ENCODE measurements at places on chromosomes 7 and 10. TPM values are rescaled to one million over a fixed set of nuclear protein-coding genes. Genes with fewer than 3 reads are reported as not detected.
A peak's percentile ranks its signal among the peaks of the same experiment; 100 is the strongest.

Gene PARP12
- 137 TPM for total RNA-seq

DNA sequence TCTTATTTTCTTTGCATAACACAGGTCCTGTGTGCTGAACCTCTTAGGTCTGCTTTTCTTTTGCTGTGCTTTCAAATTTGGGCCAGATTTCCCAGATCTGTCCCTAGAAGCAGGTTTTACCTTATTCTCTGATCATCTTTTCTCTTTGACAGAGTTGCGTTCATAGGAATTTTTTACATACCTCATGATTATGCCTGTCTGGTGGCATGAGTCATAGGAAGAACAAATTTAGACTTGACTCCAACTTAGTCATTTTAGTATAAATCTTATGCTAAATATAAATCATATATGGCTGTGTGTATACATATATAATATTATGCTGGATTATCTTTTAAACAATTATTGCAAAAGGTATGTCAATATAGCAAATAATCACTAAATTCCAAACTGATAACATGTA, 1038.9 kb downstream of the GRM8 start:
- no peak for DNase-seq

DNA sequence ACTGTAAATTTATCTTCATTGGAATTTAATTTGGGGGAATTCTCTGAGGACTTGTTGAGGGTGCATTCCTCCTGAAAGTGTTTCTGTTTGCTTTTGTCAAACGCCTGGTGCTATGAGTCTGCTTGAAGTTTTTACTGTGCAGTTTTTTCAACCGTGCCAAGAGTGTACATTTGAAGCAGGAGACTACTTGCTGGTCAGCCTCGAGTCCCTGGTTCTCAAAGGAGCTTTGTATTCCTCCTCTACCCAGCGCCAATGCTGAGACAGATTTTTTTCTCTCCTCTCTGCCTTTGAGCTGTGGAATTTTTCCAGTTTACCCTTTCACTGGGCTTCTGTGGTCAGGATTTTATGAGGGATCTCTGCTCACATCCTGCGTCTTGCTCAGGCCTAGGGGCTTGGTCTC, 62.1 kb downstream of the NPY start:
- DNase-seq = peak; percentile 86

Gene PGAM2
- total RNA-seq = 1.2 TPM

- no peak for DNase-seq
Measured at GRCh38 chr10:16909271-16909767, 92.1 kb upstream of the RSU1 start.

Gene LRRC4
- not detected for total RNA-seq

Gene CC2D2B
- total RNA-seq = not detected

Gene MAT1A
- total RNA-seq = not detected

DNA sequence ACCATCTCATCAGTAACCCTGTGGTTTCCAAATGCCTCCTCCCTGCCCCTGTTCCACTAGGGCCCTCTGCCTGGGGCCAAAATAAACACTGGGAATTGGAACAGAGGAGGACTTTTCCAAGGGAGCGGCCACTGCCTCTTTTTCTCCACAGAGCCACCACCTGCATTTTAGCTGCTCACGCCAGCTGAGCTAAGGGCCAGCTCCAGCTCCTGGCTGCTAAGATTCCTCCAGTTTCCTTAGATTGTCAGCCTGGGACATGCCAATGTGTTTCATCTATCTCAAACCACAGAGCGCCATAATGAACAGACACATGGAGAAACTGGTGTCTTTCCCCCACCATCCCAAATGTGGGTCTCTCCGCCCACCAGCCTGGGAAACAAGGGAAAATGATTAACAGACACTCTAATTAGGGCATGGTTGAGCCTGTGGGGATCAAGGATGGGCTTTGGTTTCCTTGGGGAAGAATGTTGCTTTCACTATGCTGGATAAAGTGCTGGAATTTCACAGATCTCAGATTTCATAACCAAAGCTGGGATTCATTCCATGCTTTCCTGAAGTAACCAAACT, 52.2 kb downstream of the ASB13 start:
- peak; percentile 24 for DNase-seq

DNA sequence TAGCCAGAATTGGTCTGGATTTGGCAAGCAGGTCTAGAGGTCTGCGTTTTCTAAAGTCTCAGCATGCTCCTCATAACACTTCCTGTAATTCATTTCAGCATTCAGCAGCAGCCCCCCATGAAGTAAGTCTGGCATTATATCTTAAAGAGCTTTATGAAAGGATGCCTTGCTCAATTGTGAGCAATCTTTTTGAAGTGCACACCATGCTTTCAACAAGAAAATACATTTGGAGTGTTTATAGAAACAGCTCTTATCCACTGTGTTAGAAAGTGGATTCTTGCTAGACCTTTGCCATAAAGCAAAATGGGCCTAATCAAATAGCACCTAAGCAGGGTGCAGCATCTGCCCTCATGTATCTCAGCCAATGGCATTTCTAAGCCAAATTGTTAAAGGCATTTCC, 378.0 kb upstream of the AKR1E2 start:
- DNase-seq = no peak

Gene CACUL1
- 33.7 TPM for total RNA-seq

GRCh38 chr7:66505531-66506451, 122.9 kb upstream of the KCTD7 start:
- peak; percentile 30 for DNase-seq

GRCh38 chr10:101215397-101216206, 13.7 kb downstream of the LBX1 start:
- DNase-seq = no peak

- no peak for DNase-seq
Measured at GRCh38 chr7:148402159-148402558, 188.4 kb upstream of the C7orf33 start.

Gene STRIP2
- 12.1 TPM for total RNA-seq

Gene ADAM8
- total RNA-seq = 1.3 TPM

DNA sequence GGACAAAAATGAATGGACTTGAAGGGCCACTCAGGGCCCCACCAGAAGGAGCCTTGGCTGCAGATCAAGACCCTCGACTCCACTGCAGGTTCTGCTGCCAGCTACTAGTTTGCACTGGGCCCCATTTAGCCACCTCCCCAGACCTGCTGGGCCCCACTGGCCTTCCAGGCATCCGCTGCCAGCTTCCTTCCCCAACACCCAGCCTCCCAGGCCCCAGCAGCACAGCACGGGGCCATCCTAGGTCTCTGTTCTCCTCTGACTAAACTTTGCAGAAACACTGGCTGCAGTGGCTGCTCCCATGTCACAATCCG, 277.4 kb upstream of the KLF14 start:
- no peak for DNase-seq

GRCh38 chr7:31055471-31055870, 3.4 kb downstream of the ADCYAP1R1 start:
- DNase-seq = no peak

- peak; percentile 4 for DNase-seq
Measured at GRCh38 chr10:98212196-98212595, 55.8 kb downstream of the LOXL4 start.

- peak; percentile 65 for DNase-seq
Measured at GRCh38 chr10:132667342-132668047, 118.5 kb downstream of the NKX6-2 start.

Gene ZNF282
- total RNA-seq = 21.4 TPM

Data from M059J (cell line).